ENCODE measurements at places on chromosomes 1 and 21.

DNA sequence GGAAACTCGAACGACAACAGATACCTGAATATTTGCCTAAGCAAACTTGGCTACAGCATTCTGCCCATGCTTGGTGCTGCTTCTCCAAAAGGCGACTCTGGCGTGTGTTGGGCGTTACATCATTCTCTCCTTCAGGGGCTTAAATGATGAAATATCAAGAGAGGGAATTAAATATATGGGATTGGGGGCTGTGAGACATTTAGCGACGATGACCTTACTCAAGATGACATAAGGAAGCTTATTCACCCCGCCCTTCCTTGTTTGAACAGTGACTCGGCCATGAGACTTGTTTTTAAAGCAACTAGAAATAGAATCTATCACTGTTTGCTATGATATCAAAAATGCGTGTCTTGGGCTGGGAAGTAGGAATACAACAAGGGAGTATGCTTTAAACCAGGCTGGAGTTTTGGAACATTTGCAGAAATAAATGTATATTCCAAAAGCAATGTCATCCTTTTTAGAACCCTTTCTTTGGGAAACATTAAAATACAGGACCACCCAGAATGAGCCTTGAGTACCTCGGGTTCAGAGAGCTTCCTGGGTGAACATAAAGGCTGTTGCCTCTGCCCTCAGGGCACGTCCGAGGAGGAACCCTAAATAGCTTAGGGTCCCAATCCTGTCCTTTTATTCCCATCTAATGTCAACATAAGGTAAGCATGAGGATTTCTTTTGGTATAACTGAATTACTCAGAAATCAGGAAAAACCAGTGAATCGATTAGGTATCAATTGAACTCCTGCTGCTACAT, 123.3 kb upstream of the SLC45A1 start:
- DNase-seq = no peak

GRCh38 chr1:38018864-38019343, 6.4 kb downstream of the UTP11 start:
- DNase-seq = peak; percentile 38

DNA sequence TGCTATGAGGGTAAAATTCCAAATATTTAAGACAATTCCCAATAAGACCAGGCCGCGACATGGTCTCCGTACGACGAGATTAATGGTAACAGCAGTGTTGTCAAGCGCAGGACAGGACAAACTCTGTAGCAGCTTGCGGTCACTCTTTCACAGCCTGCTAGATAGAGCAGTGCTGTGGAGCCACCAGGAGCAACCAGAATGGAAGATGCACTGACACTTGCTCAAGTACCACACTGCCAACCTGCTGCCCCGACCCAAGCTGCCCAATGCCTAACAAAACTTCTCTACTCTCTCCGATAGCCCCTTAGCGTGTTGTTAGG, 636 bp downstream of the WARS2 start:
- no peak for DNase-seq

- no peak for DNase-seq
Measured at GRCh38 chr1:73604739-73605138, 593.2 kb downstream of the LRRIQ3 start.

GRCh38 chr1:158179301-158180041, 1.2 kb upstream of the CD1D start:
- peak; percentile 80 for DNase-seq

- DNase-seq = no peak
Measured at GRCh38 chr1:6861075-6861724, 75.9 kb downstream of the CAMTA1 start.
